ENCODE measurements at places on chromosomes 16 and 17.

DNA sequence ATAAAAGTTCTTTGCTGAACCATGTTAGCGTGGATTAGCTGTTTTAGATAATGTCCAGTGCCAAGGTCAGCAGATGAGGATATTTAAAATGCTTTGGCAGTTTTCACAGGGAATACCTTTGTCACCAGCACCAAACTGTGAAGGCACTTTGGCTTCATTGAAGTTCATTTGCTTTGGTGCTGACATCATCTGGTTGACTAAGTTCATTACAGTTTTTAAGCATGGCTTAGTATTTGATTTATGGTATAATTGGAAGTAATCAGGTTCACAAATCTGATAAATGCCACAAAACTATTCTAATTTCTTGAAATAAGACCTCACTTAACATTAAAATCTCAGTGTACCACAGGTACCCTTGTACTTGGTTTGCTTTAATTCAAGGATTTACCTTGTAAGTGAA, 4.3 kb downstream of the GID4 start:
- peak; percentile 45 for DNase-seq

GRCh38 chr17:48523010-48523409, 7.8 kb downstream of the HOXB1 start:
- no peak for DNase-seq

- no peak for DNase-seq
Observed at GRCh38 chr17:77877646-77878355, 80.7 kb upstream of the TNRC6C start.

DNA sequence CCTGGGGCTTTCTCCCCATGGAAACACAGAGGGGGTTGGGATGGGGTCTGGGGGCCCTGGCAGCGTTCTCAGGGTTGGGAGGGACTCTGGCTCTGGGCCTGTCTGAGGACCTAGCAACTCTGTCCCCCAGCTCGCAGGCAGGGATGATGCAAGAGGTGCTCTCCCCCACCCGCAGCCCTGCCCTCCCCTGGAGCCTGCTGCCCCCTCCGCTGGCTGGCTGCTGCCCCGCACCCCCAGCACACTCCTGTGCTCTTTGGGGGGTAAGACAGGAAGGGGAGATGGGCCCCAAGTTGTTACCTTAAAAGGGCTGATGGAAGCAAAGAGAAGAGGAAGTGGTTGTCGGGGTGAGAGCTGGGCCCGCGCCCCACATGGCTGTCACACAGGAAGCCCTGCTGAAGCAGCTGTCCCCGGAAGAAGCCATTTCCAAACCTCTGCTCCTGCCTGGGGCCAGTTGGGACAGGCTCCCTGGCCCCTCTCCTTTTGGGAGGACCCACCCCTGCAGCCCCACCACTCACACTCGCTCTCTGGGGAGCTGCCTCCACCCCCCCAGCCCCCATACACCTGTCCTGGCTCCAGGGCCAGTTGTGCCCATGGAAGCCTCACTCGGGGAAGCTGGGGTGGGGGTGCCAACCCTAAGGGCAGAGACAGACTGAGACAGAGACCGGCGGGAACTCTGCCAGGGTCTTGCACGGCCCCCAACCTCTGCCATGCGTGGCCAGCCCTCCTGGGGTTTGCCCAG, 2.5 kb downstream of the CORO1A start:
- DNase-seq = no peak

DNA sequence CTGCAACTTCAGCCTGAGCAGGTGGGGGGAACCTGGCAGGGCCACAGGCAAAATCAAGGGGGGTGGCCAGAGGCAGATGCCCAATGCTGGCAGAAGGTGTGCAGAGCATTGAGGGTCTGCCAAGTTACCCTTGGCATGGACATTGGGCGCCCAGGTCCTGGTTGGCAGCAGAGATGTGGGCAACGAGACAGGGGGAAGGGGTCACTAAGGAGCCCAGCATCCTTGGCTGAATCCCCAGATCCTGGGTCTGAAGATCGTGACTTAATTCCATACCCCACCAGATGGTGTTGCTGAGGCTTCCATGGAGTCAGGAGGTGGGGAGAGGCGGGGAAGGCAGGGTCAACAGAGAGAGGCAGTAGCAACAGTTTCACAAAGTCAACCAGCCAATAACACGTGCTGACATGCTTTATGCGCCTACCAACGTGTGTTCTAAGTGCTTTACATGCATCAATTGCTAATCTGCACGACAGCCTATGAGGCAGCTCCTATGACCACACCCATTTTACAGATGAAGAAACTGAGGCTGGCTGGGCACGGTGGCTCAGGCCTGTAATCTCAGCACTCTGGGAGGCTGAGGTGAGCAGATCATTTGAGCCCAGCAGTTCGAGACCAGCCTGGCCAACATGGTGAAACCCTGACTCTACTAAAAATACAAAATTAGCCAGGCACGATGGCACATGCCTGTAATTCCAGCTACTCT, 83.3 kb downstream of the GSG1L start:
- no peak for DNase-seq

DNA sequence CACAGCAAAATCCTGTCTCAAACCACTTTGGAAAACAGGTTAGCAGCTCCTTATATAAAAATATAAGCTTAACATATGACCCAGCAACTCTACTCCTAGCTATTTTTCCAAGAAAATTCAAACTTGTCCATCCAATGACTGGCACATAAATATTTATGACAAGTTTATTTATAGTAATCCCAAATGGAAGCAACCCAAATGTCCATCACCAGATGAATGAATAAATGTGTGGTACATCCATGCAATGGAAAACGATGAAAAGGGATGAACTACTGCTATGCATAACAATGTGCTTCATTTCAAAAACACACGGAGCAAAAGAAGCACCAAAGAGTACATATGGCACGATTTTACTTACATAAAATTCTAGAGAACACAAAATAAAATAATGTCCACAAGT, 9.6 kb upstream of the KPNB1 start:
- DNase-seq = no peak

DNA sequence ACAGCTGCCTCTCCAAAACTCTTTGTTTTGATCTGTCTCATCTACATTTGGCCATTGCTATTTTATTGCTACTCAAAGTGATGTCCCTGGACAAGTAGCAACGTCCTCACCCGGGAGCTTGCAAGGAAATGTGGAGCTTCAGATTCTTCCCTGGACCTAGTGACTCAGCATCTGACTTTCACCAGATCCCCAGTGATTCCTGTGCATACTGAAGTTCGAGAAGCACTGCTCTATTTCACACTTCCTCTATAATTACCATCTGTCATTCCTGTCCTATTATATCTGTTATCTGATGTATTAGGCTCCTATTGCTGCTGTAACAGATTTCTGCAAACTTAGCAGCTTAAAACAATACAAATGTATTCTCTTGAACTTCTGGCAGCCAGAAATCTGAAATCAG, 28.5 kb upstream of the VAT1L start:
- DNase-seq = peak; percentile 7

DNA sequence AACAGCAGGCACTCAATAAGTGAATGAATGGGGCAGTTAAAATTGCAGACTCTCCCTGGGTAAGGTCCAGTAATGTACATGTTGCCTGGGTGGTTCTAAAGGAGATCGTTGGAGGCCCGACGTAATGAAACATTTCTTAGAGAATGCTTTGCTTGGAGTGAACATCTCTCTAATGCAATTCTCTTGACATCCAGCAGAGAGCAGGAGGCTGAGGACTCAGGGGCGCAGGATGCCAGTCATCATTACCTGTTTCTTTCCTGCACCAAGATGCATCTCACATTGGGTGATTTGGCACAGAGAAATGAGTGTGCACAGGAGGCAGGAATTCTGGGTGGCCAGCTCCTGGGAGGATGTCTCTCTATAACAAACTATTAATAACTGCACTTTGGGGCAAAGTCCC, 130.3 kb upstream of the RBBP6 start:
- DNase-seq = no peak

GRCh38 chr16:86559802-86560305, 4.8 kb upstream of the MTHFSD start:
- no peak for DNase-seq

- DNase-seq = no peak
Observed at GRCh38 chr17:73749928-73750605, 105.8 kb upstream of the SDK2 start.

DNA sequence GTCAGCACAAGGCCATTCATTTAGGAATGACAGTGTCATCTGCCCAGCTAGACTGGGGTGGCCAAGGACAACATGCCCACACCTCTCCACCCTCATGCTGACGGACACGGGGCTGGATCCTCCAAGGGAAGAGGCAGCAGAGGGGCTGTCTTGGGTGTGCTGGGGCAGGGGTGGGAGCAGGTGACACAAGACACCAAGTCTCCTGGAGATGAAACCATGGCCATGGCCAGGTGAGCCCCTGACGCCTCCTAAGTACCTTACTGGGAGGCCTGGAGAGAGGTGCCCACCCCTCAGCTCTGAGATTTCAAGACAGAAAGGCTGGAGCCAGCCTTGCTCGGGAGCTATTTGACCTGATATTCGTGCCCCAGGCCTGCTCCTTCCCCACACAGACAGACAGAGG, 9.0 kb upstream of the RASD1 start:
- DNase-seq = no peak

GRCh38 chr17:64003526-64004121, 5.5 kb downstream of the PRR29 start:
- no peak for DNase-seq

- peak; percentile 75 for DNase-seq
Observed at GRCh38 chr16:19375561-19376158, 42.0 kb upstream of the TMC5 start.

DNA sequence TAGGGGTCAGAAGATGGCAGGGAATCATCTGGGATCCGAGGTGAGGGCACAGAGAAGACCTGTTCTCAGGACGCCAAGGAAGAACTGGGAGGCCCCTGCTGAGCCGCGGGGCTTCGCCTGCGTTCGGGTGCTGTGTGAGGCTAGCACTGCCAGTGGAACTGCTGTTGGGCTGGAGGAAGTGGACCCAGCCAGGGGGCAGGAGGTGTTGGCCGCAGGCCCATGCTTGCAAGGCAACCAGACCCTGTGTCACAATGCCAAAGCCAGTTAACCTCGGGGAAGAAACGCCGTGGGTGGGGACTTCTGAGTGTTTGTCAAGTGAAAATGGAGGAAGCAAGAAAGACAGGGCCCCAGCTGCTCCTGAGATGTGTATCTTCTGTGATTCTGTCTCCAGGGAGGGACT, 185.5 kb downstream of the LGALS9B start:
- DNase-seq = no peak

DNA sequence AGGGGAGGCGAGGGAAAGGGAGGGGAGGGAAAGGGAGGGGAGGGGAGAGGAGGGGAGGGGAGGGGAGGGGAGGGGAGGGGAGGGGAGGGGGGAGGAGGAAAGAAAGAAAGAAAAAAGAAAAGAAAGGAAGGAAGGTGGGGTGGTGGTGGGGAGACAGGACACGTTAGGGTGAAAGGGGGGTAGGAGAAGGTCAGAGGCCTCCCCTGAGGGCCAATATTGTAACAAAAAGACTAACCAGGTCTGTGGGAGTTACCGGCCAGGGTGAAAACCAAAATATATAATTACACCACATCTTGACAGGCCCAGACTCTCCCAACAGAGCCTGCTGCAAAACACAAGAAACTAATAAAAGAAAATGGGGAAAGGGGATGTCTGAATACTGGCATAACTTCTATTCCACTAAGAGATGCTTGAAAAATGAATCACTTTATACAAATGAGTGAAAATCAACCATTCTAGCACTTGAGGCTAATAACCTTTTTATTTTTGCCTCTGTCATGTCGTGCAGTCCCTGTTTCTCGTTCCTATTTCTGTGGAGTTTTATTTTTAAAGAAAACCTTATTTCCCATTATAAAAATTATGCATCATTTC, 10.0 kb downstream of the WDR45B start:
- DNase-seq = no peak

DNA sequence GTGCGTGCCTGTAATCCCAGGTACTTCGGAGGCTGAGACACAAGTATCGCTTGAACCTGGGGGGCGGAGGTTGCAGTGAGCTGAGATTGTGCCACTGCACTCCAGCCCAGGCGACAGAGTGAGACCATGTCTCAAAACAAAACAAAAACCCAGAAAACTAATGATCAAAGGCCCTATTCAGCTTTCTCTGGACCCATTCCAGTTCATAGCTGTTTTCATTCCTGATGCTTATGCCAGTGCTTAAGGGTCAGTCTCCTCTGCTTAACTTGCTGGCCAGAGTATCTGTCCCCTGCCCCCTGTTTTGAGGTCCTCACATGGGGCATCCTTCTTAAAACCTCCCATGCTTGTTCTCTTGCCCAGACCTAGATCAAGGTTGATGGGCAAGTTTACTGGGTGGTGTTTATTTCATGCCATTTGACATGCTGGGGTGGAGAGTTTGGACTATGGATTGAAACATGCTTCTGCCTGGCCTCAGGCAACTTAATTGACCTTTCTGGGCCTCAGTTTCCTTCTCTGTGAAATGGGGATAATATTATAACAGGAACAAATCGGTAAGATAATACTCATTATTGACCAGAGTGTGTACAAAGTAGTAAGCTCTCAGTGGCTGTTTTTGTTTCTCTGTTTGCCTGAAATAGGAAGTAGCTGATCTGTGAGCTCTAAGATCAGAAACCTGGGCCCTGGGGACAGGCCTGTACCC, 369.8 kb downstream of the CPPED1 start:
- DNase-seq = no peak

- no peak for DNase-seq
Observed at GRCh38 chr17:1076299-1076981, 79.5 kb downstream of the TIMM22 start.

DNA sequence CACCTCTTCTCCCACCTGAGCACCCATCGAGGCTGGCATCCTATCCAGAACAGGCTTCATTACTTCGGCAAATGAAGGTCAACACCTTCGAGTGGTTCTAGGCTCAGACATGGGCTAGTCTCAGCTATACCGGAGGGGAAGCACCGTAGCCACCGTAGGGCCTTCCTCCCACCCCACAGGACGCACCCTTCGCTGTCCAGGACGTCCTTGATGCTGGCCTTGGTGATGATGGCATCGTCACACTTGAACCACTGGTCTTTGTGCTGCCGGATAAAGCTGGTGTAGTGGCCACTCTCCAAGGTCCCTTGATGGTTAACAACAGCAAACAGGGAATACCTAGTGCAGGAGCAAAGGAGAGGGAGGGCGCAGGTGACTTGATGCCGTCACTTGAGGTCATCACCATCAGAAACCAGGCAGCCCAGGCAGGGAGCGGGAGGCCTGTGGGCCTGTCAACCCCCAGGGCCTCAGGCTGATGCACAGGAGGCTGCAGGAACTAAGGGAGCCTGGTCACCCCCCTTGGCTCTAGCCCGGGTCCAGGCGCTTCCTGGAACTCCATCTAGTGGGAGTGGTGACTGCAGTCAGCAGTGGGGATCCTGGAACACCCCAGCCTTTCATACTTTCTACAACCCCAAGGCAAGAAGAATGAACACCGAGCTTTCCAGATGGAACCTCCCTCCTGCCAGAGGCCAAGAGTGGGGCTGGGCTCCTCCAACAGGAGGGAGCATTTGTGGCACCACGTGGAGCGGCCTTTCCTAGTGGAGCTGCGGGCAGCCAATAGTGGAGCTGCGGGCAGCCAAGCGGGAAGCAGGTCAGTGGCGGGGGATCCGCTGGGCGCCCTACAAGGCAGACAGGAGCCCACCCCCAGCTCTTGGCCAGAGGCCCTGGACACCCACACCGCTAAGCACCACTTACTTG, 38.5 kb downstream of the USP22 start:
- DNase-seq = no peak

DNA sequence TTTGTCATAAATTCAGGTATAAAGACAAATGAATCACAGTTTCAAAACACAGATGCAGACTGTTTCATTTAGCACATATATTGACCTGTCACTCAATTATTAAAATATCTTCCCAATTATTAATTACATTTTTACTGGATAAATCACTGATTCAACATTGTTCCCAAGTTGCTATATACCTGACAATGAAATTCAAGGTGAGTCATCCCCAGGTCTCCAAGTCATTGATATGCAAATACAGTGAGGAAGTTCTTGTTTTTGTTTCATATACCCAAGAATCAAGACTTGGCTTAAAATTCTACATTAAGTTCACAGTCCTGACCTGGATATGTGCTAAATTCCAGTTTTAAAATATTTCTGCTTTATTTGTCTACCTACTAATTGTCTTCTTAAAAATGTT, 599.3 kb upstream of the PSMD7 start:
- no peak for DNase-seq

Data from fibroblast of pulmonary artery (primary cell).